ENCODE measurements at places on chromosomes 3 and 15. TPM values are rescaled to one million over a fixed set of nuclear protein-coding genes. Genes with fewer than 3 reads are reported as not detected.

SH2D7 gene
- total RNA-seq, result not detected

SLITRK3 gene
- not detected for total RNA-seq

UCN2 gene
- not detected for total RNA-seq

C2CD4B gene
- total RNA-seq, result 0.20 TPM

IL17RD gene
- total RNA-seq, result not detected

ISLR2 gene
- total RNA-seq, result not detected

CELF6 gene
- total RNA-seq, result 0.22 TPM

DNA sequence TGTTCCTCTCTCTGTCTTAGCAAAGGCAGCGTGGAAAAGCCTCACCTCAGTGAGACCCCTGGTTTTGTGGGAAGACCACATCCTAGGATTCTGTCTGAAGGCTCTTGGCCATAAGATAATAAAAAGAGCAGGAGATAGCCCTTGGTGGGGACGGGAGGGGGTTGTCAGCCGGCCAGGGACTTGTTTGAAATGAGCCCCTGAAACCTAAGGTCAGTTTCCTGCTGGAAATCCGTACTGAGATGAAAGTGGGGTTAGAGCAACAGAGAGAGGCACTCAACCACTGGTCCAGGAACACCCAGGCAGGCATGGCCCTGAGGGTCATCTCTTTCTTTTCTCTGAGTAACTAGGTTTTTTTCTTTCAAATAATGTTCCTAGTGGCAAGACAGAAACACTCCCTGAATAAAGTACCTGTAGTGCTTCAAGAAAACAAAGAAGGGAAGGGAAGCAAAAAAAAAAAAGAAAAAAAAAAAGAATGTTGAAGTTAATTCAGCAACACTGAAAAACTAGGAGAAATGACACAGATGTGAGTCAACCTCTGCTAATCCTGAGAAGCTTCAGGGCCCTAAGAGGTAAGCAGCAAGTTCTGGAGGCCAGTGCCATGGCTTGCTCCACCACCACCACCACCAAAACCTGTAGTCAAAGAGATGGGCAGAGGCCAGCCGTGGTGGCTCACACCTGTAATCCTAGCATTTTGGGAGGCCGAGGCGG lies 3.2 kb downstream of the ITGB5 start:
- DNase-seq, result no peak
- H3K4me1 ChIP-seq, result peaks cover 5% of the 10 kb centered on the region
- H3K36me3 ChIP-seq, result no peaks in the 10 kb centered on the region
- H3K4me3 ChIP-seq, result no peak overlapping the region

DNA sequence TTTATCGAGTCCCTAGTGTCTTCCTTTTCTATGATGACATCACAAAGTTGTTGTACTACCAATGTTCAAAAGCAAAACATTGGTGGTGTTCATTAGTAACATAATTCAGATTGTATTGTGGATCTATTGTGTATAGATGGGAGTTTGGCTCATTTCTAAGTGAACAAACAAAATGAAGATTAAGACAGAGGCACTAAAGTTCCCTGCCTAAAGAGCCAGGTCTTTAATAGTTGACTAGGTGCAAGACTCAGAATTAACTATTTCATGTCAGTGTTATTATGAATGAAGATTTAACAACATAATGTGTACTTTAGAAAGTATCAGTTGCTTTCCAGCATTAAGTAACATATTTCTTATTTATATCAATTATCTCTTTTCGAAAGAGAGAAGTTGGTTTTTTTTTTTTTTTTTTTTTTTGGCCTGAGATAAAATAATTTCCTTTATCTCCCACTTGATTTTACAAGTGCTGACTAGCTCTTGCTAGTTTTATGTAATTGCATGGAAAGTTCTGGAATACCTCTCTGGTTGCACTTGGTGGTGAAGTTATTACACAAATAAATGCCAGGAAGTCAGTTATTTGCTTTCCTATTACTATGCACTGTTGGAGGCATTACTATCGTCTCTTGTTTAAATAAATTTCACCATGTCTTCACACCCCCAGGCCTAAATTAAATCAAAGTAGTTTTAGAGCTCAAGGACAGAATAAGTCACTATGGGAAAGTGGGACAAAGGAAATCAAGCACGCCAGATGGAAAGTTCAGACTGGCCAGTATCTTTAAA lies 48.7 kb downstream of the NAALADL2 start:
- H3K36me3 ChIP-seq, result no peaks in the 10 kb centered on the region
- H3K27me3 ChIP-seq, result no peaks in the 10 kb centered on the region
- no peak overlapping the region for H3K4me3 ChIP-seq
- no peak overlapping the region for H3K27ac ChIP-seq
- no peaks in the 10 kb centered on the region for H3K4me1 ChIP-seq
- DNase-seq, result no peak

DNA sequence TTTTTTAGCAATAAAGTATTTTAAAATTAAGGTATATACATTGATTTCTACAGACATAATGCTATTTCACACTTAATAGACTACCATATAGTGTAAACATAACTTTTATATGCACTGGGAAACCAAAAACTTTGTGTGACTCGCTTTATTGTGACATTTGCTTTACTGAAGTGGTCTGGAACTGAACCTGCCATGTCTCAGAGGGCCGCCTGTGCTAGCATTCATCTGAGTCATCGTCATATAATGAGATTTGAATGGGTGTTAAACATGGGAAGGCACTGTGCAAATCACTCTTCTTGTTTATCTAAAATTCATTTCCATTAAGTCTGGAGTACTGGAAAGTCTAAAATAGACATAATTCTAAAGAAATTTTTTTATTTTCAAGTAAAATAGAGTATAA lies 12.9 kb downstream of the EIF2AK4 start:
- no peak overlapping the region for H3K27ac ChIP-seq
- DNase-seq, result no peak
- peaks cover 31% of the 10 kb centered on the region for H3K36me3 ChIP-seq
- no peaks in the 10 kb centered on the region for H3K27me3 ChIP-seq
- peaks cover 3% of the 10 kb centered on the region for H3K4me1 ChIP-seq
- H3K4me3 ChIP-seq, result no peak overlapping the region

DNA sequence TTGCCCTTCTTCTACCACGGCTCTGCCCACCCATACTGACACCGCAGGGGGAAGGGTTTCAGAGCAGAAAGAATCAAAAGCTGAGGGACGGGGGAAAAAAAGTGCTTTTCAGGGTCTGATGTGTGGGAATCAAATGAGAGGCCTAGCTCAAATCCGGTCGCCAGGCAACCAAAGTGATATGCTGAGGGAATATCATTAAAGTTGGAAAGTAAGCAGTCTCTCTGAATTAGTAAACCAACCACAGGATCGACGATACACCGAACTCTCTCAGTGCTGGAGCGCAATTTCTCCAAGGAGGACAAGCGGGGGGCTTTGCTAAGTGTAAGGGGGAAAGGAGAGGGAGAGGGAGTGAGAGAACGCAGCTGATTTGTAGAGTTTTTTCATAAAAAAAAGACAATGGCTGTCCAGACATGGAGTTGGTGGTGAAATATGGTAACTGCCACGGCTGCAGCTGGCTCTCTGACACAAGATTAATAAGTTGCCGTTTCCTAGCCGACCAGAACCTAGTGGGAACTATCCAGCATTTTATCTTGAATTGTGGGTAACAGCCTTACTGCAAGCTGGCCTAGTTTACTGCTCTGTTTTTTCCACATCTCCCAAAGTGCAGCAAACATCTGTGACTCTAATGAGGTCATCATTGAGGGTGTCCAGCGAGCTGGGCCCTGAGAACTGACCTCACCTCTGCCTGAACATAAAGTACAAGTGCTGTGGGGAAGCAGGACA lies 530.2 kb downstream of the SOX2 start:
- no peaks in the 10 kb centered on the region for H3K36me3 ChIP-seq
- H3K4me1 ChIP-seq, result no peaks in the 10 kb centered on the region
- DNase-seq, result no peak

GRCh38 chr3:54928046-54928770 lies at the start of gene LRTM1:
TSS of gene LRTM1 (minus strand) at chr3:54928059. CDS start at chr3:54927911, 148 bp downstream.
- no peaks in the 10 kb centered on the region for H3K4me1 ChIP-seq
- H3K36me3 ChIP-seq, result no peaks in the 10 kb centered on the region
- no peak for DNase-seq
- H3K4me3 ChIP-seq, result no peak within 1 kb of the TSS
- no peak within 1 kb of the TSS for H3K27ac ChIP-seq

GRCh38 chr15:58521293-58521991 lies 89.7 kb downstream of the LIPC start:
- H3K4me3 ChIP-seq, result no peak overlapping the region
- peaks cover 2% of the 10 kb centered on the region for H3K36me3 ChIP-seq
- no peak for DNase-seq
- H3K27ac ChIP-seq, result no peak overlapping the region
- peaks cover 50% of the 10 kb centered on the region for H3K4me1 ChIP-seq

DNA sequence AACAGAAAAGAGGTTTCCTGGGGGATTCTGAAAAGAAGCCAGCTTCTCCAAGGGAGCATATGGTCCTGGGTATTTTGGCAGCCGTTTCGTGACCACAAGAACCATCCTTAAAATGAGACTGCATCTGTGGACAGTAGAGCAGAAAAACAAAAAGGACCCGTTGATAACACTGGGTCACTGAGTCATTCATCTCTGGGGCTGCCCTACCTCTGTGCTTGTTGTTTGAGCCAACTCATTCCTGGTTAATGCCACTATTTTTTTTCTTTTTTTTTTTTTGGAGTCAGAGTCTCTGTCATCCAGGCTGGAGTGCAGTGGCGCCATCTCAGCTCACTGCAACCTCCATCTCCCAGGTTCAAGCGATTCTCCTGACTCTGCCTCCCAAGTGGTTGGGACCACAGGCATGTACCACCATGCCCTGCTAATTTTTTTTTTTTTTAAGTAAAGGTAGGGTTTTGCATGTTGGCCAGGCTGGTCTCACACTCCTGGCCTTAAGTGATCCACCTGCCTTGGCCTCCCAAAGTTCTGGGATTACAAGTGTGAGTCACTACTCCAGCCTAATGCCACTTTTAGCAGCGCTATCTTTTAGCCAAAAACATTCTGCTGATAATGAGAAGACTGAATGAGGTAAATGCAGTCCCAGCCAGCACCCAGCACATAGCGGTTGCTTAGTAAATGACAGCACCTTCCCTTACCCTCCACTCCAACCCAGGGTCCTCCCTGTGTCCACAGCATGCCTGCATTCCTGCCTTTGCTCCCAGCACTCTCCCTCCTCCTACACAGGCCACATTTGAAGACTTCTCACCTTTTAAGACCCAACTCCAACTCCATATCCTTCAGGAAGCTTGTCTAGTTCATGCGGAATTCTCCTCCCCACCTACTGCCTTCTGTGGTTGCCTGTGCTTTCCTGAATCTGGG lies 9.1 kb upstream of the ISL2 start:
- no peak overlapping the region for H3K4me3 ChIP-seq
- H3K27ac ChIP-seq, result no peak overlapping the region
- DNase-seq, result no peak

- no peak for DNase-seq
- no peaks in the 10 kb centered on the region for H3K4me1 ChIP-seq
- H3K36me3 ChIP-seq, result no peaks in the 10 kb centered on the region
Measured at GRCh38 chr3:140896997-140897396, 44.6 kb upstream of the SLC25A36 start.

- no peak overlapping the region for H3K4me3 ChIP-seq
- DNase-seq, result no peak
- H3K27me3 ChIP-seq, result peaks cover 7% of the 10 kb centered on the region
- H3K36me3 ChIP-seq, result no peaks in the 10 kb centered on the region
Measured at GRCh38 chr3:23747841-23748240, 57.9 kb upstream of the UBE2E1 start.

DNA sequence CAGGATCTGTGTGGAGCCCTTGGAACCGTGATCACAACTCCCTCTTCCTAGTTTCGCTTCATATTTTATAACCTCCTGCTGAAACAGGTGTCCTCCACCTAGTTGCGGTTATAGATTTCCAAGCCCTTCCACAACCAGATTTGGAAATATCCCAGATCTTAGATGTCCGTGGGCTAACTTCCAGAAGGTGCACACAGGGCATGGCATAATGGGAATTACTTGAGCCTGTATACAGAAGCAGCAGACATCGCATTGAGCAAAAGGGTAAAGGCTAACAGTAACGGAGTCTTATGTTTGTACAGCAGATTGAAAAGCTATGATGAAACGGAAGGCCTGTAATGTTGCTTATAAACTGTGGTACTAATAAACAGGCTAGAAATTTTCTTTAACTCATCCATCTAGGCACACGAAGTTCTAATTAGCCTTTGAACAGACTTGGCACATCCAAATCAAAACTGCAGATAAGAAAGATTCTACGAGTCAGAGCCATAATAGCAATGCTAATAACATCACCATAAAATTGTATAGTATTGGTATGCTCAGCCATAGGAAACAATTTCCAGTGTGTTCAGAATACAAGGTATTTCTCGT lies 1.2 kb upstream of the USF3 start:
- no peaks in the 10 kb centered on the region for H3K27me3 ChIP-seq
- H3K4me1 ChIP-seq, result peaks cover 25% of the 10 kb centered on the region
- no peak for DNase-seq
- H3K27ac ChIP-seq, result no peak overlapping the region
- H3K36me3 ChIP-seq, result peaks cover 2% of the 10 kb centered on the region
- H3K4me3 ChIP-seq, result no peak overlapping the region

DNA sequence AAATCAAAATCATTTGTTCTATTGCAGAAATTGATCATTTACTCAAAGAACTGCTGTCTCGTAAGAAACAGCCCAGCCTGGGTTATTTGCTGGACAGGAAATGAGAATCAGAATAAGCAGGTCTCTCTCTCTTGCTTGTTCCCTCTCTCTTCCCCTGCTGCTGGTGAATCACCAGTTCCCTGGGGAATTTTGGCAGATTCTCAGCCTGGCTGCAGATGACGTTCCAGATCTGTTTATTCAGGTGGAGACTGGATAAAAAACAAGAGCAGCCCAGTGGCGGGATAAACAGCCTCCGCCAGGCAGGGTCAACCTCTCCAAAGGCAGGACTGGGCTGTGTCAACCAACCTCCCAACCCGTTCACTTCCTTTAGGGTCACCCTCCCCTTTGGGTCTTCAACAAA lies 72.1 kb downstream of the LRIG1 start:
- H3K4me1 ChIP-seq, result peaks cover 16% of the 10 kb centered on the region
- peaks cover 2% of the 10 kb centered on the region for H3K27me3 ChIP-seq
- H3K4me3 ChIP-seq, result no peak overlapping the region

GRCh38 chr15:96181217-96181616 lies 149.3 kb upstream of the NR2F2 start:
- H3K27me3 ChIP-seq, result peaks cover 20% of the 10 kb centered on the region
- DNase-seq, result no peak
- no peak overlapping the region for H3K27ac ChIP-seq
- no peaks in the 10 kb centered on the region for H3K4me1 ChIP-seq
- no peaks in the 10 kb centered on the region for H3K36me3 ChIP-seq
